ENCODE measurements at places on chromosomes 1 and 21.

- DNase-seq = peak; percentile 39
These were observed 1.3 kb downstream of the DYRK1A start for GRCh38 chr21:37367703-37368540.

DNA sequence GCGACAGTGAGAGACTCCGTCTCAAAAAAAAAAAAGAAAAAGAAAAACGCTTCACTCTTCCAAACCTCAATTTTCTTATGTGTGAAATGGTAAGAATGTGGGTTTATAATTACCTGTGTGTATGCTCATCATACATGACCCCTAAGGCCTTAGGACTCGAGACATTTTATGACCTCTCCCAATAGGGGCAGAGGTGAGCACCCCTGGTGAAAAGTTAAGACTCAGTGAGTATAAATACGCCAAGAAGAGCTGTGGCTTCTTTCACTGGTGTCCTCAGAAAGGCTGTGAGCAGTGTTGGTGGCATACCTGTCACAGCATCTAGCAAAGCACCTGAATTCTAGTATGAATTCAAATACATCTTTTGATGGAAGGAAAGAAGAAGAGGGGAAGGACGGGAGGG lies 7.8 kb upstream of the FCMR start:
- DNase-seq = no peak

DNA sequence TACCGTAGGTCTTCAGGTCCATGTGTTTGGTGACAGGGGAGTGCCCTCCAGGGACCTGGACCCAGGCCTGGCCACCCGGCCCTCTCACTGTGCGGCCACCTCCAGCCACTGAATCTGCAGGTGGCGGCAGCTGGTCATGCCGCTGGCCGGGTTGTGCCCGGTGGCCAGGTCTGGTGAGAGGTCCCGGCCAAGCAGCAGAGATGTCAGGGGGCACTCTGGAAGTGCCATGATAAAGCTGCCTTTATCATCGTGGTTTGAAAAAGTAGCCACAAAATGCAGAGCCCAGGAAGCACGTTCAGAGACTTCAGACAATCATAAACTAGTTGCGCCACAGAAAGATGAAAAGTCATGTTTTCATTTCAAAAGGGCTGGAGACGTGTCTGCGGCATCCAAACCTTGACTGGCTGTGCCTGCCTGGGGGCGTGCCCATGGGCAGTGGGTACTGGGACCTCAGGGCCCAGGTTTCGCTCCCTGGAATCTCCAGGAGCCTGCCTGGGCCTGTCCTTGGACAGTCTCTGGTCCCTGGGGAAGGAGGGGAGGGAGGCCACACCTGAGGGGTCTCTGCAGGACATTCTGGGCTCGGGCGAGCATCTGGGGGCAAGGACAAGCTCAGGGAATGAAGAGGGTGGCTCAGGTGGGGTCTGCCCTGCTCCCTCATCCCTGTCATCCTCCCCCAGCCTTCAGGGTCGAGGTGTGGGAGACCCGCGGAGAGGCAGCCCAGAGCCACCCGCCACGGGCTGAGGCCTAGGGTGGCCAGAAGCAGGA lies 44.9 kb downstream of the COL18A1 start:
- DNase-seq = no peak

- no peak for DNase-seq
These were observed 8.7 kb downstream of the UBXN11 start for GRCh38 chr1:26297791-26298124.

Data from activated CD4-positive, alpha-beta T cell treated with anti-CD3 and anti-CD28 coated beads, Interleukin-2, amount 50 U/mL, for 24 hours (primary cell).